ENCODE measurements at places on chromosomes 4 and X.
A peak's percentile ranks its signal among the peaks of the same experiment; 100 is the strongest.

DNA sequence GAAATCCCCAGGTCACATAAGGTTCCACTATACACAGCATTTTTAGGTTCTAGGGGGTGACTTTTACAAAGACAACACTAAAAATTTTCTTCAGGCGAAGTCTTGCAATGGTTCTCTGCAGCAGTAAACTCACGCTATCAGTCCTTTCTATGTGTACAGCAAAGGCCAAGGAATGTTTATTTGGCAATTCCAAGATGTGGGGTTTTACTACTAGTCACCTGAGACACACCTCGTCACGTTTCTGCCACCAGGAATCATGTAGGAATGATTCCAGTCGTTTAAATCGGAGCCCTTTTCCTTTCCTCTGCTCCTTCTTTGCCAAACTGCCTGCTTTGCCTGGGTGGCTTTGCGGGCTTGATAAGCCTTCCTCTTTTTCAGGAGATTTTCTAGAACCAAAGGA, 75.9 kb upstream of the ENPEP start:
- DNase-seq: no peak

DNA sequence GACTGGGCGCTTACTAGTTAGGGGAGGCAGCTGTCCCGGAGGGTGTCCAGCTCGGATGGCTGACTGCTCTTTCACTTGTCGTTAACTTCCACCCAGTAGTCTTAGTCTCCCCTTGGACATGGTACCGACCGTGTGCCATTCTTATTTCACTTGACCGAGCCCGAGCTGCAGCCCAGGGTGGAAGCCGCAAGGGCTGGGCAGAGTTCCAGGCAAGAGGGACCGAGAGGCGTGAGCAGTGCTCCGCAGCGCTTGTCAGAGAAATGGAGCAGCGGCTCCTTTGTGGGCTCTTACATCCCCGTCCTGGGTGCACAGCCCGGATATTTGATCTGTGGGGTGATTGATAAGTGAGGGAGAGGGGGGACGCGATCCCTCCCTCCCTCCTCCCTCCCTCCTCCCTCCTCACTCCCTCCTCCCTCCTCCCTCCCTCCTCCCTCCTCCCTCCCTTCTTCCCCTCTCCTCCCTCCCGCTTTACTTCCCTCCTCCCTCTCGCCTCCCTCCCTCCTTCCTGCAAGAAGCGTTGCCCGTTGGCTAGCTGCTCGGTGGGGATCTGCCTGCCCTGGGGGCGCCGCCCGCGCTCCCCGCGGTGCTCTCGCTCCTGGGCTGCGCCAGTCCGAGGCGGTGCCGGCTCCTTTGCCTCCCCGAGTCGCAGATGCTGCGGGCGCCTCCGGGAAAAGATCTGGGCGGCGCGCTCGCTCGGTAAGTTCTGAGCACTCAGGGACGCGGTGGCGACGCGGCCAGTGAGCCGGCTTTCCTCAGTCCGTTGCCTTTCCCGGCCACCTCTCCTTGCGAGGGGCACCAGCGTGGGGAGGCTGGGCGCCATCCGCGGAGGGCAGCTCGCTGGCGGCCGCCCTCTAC, at the start of gene SLITRK2:
Gene SLITRK2 (plus strand): TSS at position 499 of the 855 bp plus-strand sequence. CDS start 4,597 bp downstream, outside the sequence.
- no peak for DNase-seq

DNA sequence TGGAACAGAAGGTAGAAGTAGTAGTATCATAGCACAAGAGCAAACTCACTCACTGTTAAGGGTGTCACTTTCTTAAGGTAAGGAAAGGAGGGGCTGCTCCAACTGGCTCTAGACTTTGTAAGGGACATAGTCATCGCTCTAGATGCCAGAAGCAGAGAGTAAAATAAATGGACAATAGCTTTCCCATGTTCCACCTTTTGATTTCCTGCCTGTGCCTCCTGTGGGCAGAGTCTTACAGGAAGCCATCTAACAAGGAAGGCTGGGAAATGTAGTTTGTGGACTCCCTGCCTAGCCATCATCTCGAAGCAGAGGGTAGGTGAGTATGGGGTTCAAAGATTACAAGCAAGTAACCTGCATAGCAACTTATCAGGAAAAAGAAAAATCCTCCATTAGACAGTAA, 1.7 kb upstream of the METTL14 start:
- no peak for DNase-seq

DNA sequence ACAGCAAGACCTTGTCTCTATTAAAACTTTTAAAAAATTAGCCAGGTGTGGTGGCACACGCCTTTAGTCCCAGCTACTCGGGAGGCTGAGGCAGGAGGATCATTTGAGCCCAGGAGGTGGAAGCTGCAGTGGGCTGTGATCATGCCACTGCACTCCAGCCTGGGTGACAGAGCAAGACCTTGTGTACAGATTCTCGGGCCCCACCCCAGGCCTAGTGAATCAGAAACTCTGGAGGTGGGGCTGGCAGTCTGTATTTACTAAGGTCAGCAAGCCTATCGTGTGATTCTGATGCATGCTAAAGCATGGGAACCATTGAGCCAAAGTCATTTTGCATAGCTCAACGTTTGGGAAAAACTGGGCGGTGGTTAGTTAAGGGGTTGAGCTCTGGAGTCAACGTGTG, 3.5 kb downstream of the S100G start:
- DNase-seq: no peak

GRCh38 chrX:11960031-11960430, 178.2 kb upstream of the FRMPD4 start:
- DNase-seq: no peak

- peak; percentile 7 for DNase-seq
Measured at GRCh38 chr4:87749883-87750282, 49.5 kb upstream of the IBSP start.

DNA sequence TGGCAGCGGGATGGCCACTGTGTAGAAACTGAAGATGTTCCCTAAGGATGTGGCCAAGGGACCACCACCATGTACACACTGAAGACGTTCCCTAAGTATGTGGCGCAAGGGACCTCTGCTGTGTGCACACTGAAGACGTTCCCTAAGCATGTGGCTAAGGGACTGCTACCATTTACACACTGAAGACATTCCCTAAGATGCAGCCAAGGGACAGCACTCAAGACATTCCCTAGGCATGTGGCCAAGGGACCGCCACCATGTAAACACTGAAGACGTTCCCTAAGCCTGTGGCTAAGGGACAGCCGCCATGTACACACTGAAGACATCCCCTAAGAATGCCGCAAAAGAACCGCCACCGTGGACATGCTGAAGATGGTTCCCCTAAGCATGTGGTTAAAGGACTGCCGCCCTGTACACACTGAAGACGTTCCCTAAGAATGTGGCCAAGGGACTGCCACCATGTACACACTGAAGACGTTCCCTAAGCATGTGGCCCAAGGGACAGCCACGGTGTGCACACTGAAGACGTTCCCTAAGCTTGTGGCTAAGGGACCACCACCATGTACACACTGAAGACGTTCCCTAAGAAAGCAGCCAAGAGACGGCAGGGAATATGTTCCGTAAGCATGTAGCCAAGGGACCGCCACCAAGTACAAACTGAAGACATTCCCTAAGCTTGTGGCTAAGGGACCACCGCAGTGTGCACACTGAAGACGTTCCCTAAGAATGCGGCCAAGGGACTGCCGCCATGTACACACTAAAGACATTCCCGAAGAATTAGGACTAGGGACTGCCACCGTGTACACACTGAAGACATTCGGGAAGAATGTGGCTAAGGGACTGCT, 43.3 kb downstream of the DHRSX start:
- DNase-seq: no peak

GRCh38 chr4:183960046-183960420, 54.9 kb downstream of the STOX2 start:
- peak; percentile 11 for DNase-seq

DNA sequence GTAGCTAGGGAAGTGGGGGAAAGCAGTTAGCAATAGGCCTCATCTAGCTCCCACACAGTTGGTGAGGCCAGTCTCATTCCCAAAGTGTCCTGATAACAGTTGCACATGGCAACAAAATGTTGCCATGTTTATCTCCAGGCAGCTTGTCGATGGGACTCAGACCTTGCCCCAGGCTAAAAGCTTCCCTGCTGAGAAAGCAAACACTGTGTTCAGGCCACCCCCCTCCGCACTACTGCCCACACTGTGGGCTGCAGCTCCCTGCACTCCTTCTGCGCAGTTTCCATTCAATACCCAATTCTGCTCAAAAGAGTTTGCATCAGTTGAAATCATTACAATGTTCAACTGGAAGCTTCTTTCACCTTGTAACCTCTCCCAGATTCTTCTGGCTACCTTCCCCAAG, 287.8 kb upstream of the GK2 start:
- no peak for DNase-seq

GRCh38 chr4:39181520-39181904, 817 bp upstream of the WDR19 start:
- no peak for DNase-seq

GRCh38 chr4:156553659-156554058, 417.9 kb downstream of the PDGFC start:
- no peak for DNase-seq

GRCh38 chrX:2692221-2693112, 1.4 kb downstream of the CD99 start:
- DNase-seq: no peak

DNA sequence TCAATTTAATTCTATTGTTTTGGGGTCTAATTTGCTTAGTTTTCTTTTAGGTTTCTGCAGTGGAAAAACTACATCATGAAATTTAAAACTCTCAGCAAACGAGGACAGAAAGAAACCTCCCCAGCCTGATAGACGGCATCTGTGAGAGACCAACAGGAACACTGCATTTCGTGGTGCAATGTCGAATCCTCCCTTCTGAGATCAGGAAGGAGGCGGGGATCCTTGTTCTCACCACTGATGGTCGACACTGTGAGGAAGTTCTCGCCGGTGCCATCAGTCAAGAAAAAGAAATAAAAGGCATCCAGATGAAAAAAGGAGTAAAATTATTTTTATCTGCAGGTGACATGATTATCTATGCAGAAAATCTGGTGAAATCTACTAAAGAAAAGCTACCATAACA, 16.5 kb downstream of the GAK start:
- DNase-seq: no peak

DNA sequence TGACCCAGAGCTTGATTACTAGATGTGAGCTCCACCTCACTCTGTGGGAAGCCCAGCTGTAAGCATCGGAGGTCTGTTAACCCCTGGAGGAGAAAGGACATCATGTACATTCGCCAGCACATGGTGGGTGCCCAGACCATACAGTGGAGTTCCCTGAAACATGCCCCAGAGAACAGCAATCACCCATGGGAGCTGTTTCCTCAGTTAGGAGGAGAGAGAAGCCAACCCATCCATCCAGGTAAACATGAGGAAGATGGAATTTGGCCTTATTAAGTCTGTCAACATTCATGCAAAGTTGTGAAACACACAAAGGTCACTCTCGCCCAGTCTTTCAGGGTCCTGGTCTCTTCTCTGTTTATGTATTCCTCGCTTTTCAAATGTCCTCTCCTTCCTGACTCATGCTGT, 354.7 kb downstream of the ANK2 start:
- no peak for DNase-seq

- no peak for DNase-seq
Measured at GRCh38 chrX:46953597-46953996, 41.4 kb downstream of the JADE3 start.
